Osteocyte (in vitro differentiated cells): ENCODE measurements at places on chromosomes 5 and 9. TPM values are rescaled to one million over a fixed set of nuclear protein-coding genes. Genes with fewer than 3 reads are reported as not detected.

GRCh38 chr5:1535646-1536045 lies 11.9 kb upstream of the LPCAT1 start:
- H3K4me1 ChIP-seq = peaks cover 15% of the 10 kb centered on the region
- H3K4me3 ChIP-seq = no peak overlapping the region
- H3K27me3 ChIP-seq = peaks cover 61% of the 10 kb centered on the region
- DNase-seq = no peak
- no peak overlapping the region for H3K27ac ChIP-seq

DNA sequence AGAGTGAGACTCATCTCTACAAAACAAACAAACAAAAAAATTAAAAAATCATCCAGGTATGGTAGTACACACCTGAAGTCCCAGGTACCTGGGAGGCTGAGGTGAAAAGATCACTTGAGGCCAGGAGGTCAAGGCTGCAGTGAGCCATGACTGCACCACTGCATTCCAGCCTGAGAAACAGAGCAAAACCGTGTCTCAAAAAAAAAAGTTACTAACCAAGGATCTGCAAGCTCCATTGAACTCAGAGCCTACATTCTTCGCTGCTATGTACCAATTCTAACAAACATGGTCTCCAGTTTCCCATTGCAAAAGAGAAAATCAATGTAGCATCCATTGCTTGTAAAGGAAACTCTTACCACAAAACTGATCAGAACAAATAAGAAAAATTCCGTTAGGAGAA lies 33.5 kb downstream of the MTMR12 start:
- H3K4me3 ChIP-seq = no peak overlapping the region
- no peak for DNase-seq
- peaks cover 6% of the 10 kb centered on the region for H3K36me3 ChIP-seq
- peaks cover 40% of the 10 kb centered on the region for H3K4me1 ChIP-seq

DNA sequence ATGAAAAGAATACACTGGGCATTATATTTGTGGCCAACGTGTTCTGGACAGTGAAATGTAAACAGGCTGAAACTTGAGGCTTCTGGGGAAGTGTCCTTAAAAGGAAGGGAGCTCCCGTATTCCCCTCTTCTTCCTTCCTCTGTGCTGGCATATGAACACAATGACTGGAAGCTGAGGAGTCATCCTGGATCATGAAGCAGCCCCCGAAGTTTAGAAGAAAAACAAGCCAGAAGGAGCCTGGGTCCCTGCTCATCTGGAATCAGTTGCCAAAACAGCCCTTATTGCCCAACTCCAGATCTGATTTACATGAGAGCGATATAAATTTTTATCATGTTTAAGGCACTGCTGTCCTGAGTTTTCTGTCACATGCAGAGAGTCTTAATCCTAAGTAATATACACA lies 65.4 kb upstream of the SLC1A1 start:
- H3K4me1 ChIP-seq = no peaks in the 10 kb centered on the region
- H3K36me3 ChIP-seq = no peaks in the 10 kb centered on the region
- no peak for DNase-seq

GRCh38 chr9:7316166-7316795 lies 483.3 kb downstream of the DMAC1 start:
- peaks cover 2% of the 10 kb centered on the region for H3K36me3 ChIP-seq
- DNase-seq = no peak
- H3K27me3 ChIP-seq = no peaks in the 10 kb centered on the region
- H3K4me1 ChIP-seq = no peaks in the 10 kb centered on the region

The STPG3 gene
- 0.50 and 0.78 TPM in 2 replicates for total RNA-seq

GRCh38 chr5:133624316-133624715 lies 12.0 kb upstream of the FSTL4 start:
- H3K27ac ChIP-seq = no peak overlapping the region
- no peaks in the 10 kb centered on the region for H3K4me1 ChIP-seq
- DNase-seq = no peak
- no peak overlapping the region for H3K4me3 ChIP-seq
